ENCODE measurements at places on chromosomes 2 and 18. TPM values are rescaled to one million over a fixed set of nuclear protein-coding genes. Genes with fewer than 3 reads are reported as not detected.
A peak's percentile ranks its signal among the peaks of the same experiment; 100 is the strongest.

- no peak overlapping the region for H3K4me3 ChIP-seq
- H3K4me1 ChIP-seq: no peaks in the 10 kb centered on the region
These were observed 22.5 kb upstream of the NDUFV2 start for GRCh38 chr18:9079818-9080528.

GRCh38 chr2:101608408-101609310 lies 88.8 kb upstream of the MAP4K4 start:
- peaks cover 3% of the 10 kb centered on the region for H3K4me1 ChIP-seq
- no peaks in the 10 kb centered on the region for H3K27me3 ChIP-seq
- peak overlapping the region; percentile 56 for H3K27ac ChIP-seq
- H3K4me3 ChIP-seq: peak overlapping the region; percentile 19

DNA sequence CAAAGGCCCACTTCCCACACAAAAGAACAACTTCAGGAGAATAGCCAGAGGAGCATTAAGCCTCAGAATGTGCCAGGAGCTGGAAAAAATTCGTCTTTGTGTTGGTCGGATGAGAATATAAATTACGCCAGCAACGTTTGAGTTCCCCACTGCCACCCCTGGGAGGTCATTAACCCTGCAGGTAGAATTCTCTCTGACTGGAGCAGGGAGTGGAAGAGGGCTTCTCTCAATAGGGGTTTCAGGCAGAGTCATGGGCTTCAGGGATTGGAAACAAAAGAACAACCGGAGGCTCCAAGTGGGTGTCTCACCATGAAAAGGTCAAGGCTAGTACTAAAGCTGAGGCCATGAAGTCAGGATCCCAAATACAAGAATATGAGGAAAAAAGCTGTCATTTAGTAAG lies 69.0 kb upstream of the DDX18 start:
- no peak overlapping the region for H3K4me3 ChIP-seq
- DNase-seq: no peak
- H3K27ac ChIP-seq: no peak overlapping the region
- no peaks in the 10 kb centered on the region for H3K27me3 ChIP-seq
- H3K36me3 ChIP-seq: no peaks in the 10 kb centered on the region

DNA sequence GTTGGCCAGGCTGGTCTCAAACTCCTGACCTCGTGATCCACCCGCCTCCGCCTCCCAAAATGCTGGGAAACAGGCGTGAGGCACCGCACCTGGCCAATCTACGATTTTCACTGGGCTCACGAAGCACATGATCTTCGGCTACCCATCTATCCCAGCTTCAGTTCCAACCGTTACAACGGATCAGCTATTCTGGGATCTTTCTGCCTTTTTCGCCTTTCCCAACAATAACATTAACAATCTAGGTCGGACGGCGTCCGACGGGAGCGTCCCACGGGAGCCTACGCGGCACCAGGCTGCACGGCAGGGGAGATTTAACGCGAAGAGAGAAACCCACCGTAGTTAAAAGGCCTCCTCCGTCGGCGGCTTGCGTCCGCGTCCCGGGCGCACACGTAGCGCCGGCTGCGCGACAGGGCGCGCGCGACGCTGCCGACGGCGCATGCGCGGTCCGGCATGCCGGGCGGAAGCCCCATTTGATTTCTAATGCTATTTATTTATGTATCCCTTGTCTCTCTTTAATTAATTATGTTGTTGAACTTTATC lies at the start of gene MSL3B:
Gene MSL3B, minus strand, starts transcription at position 394 of the 540 bp plus-strand sequence.
- no peaks in the 10 kb centered on the region for H3K4me1 ChIP-seq
- peak within 1 kb of the TSS; percentile 80 for H3K4me3 ChIP-seq
- peak; percentile 61 for DNase-seq
- H3K36me3 ChIP-seq: peaks cover 25% of the 10 kb centered on the region
- H3K27me3 ChIP-seq: no peaks in the 10 kb centered on the region
- no peak within 1 kb of the TSS for H3K27ac ChIP-seq

DNA sequence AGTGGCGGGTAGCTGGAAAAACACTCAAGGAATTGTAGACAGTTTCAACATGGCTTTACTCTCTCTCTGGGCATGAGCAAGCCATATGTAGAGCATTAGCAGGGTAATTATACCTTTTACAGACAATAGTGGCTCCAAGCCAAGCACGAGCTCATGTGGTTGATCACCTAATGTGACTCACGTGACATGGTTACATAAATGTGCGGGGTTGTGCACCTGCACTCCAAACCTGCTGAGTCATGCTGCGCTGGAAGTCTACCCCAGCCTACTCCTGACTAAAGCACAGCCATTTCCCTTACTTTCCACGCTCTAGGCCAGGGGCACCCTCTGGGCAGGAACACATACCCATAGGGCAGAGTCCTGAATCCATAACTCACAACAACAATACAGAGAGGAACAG lies 232.8 kb downstream of the MBD5 start:
- no peak overlapping the region for H3K27ac ChIP-seq
- no peak for DNase-seq
- no peak overlapping the region for H3K4me3 ChIP-seq
- H3K4me1 ChIP-seq: no peaks in the 10 kb centered on the region
- H3K27me3 ChIP-seq: no peaks in the 10 kb centered on the region

- no peak overlapping the region for H3K27ac ChIP-seq
- no peaks in the 10 kb centered on the region for H3K36me3 ChIP-seq
- no peak for DNase-seq
- H3K4me3 ChIP-seq: no peak overlapping the region
- peaks cover 9% of the 10 kb centered on the region for H3K4me1 ChIP-seq
These were observed 748.2 kb upstream of the ACVR2A start for GRCh38 chr2:147096671-147097070.

DNA sequence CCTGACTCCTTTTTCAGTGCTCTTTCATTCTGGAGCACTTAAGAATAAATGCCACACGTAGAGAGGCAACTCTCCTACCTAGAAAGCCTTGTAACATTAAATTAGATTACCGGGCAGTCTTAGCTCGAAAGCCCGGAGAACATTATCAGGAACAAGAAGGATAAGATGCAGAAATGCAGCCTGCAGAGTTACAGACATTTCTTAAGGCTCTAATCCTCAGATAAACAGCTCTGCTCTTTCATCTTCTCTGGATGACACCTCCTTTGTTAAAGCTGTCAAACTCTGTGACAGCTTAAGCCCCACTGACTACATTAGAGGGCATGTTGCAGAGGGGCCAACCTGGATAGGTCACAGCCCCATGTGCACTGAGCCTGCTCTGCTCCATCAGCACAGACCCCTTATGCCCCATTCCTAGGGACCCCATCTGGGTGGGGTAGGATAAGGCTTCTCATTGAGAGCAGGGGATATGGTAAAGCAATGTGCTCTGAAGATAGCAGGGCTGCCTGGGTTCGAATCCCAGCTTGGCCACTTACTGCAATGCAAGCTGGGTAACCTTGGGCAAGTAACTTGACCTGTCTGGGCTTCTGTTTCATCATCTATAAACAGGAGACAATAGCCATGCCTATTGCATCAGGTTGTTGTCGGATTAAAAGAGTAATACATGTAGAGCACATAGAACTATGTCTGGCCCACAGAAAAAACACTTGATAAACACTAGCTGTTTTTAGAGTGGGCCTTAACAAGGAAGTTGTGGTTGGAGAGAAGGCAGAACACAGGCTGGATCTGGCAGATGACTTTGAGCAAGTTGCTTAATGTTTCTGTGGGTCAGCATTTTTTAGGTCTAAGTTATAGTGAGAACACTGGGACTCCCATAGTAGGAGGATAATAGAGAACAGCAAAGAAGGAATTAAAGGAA lies 111.4 kb downstream of the THNSL2 start:
- H3K27me3 ChIP-seq: no peaks in the 10 kb centered on the region
- H3K36me3 ChIP-seq: no peaks in the 10 kb centered on the region
- H3K4me1 ChIP-seq: no peaks in the 10 kb centered on the region
- no peak overlapping the region for H3K27ac ChIP-seq
- no peak for DNase-seq

GRCh38 chr18:72171596-72171995 lies 372.5 kb downstream of the CBLN2 start:
- DNase-seq: no peak
- H3K4me1 ChIP-seq: no peaks in the 10 kb centered on the region
- no peaks in the 10 kb centered on the region for H3K27me3 ChIP-seq
- H3K36me3 ChIP-seq: peaks cover 2% of the 10 kb centered on the region
- H3K27ac ChIP-seq: no peak overlapping the region
- H3K4me3 ChIP-seq: no peak overlapping the region

DNA sequence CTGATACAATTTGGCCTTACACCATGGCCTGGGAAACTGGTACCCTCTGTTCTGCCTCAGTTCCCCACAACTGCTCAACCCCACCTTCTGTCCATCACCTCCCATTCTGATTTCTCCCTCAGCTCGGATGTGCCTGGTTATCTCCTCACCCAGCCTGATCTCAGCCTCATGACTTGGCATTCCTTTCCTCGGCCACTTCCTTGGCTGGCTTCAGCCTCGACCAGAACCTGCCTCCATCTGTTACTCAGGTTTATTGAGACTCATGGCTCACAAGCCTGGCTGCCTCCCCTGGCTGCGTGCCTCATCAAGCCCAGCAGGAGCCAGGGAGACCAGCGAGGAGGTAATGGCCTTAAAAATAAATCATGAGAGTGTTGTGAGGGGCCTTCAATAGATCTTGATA lies 356.2 kb upstream of the SPRED2 start:
- H3K27me3 ChIP-seq: no peaks in the 10 kb centered on the region
- H3K36me3 ChIP-seq: no peaks in the 10 kb centered on the region
- no peaks in the 10 kb centered on the region for H3K4me1 ChIP-seq
- no peak for DNase-seq

- no peak overlapping the region for H3K27ac ChIP-seq
- no peak overlapping the region for H3K4me3 ChIP-seq
- DNase-seq: no peak
- H3K36me3 ChIP-seq: no peaks in the 10 kb centered on the region
These were observed 20.1 kb downstream of the CTLA4 start for GRCh38 chr2:203887677-203888076.

DNA sequence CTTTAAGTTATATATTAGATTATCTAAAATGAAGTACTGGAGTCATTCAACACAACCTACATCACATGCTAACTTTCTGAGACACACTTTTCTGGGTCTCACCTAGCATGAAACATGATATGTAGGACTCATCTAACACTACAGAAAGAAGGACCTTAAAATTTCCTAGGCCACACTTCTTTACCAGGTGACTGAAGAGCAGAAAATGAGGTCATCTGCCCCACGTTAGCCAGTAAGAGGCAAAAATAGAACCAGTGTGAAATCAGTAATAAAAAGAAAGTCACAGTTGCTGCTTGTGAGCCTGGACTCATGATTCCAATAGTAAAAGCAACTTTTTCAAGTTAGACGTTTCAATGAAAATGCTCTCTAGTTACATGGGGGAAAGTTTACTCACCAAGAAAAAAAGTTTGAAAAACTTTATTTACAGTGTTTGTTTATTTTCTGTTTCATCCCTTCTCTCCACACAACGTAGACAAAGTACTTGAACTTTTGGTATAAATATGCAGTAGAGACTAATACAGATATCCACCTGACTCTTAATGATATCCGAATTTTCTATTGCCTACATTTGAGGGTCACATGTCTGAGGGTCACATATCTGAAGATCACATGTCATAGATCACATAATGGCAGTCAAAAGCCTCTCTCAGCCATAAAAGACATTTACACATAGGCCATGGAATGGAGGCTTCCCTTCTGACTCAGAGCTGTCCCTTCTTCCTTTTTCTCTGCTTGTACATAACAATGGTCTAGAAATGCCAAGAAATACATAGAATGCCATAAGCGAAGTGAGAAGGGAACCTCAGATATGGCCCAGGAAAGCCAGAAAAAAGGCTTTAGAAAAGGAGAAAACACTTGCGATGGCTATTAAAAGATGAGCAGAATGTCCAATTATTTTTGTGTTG lies 362.9 kb downstream of the ZEB2 start:
- no peaks in the 10 kb centered on the region for H3K27me3 ChIP-seq
- H3K4me3 ChIP-seq: no peak overlapping the region
- peaks cover 3% of the 10 kb centered on the region for H3K4me1 ChIP-seq
- H3K27ac ChIP-seq: no peak overlapping the region
- DNase-seq: no peak

GRCh38 chr2:152386266-152386665 lies 51.3 kb downstream of the FMNL2 start:
- peaks cover 13% of the 10 kb centered on the region for H3K36me3 ChIP-seq
- H3K27ac ChIP-seq: no peak overlapping the region
- H3K4me3 ChIP-seq: no peak overlapping the region
- no peaks in the 10 kb centered on the region for H3K4me1 ChIP-seq

GRCh38 chr2:136764452-136765255 lies 691 bp upstream of the THSD7B start:
- peaks cover 3% of the 10 kb centered on the region for H3K4me1 ChIP-seq
- peaks cover 25% of the 10 kb centered on the region for H3K27me3 ChIP-seq
- DNase-seq: peak; percentile 79
- no peaks in the 10 kb centered on the region for H3K36me3 ChIP-seq
- peak overlapping the region; percentile 95 for H3K4me3 ChIP-seq

DNA sequence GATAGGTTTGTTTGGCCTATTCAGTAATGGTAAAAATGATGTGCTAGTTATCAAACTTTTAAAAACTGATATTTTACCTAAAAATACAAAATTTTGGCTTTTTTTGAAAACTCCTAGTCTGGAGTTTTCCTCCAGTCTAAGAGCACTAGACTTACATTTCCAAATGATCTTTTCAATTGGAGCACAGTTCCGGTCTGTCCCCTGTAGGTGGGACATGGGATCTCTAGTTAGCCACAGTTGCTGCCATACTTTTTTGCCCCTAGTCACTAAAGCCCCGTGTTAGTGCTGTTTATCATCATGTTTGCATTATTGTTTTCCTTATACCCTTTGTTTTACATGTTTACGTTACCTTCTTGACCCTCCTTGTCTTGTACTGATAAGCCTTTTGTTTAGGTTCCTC lies 52.4 kb downstream of the RELCH start:
- H3K27me3 ChIP-seq: no peaks in the 10 kb centered on the region
- H3K4me1 ChIP-seq: no peaks in the 10 kb centered on the region
- H3K27ac ChIP-seq: no peak overlapping the region
- peaks cover 20% of the 10 kb centered on the region for H3K36me3 ChIP-seq
- DNase-seq: no peak

DNA sequence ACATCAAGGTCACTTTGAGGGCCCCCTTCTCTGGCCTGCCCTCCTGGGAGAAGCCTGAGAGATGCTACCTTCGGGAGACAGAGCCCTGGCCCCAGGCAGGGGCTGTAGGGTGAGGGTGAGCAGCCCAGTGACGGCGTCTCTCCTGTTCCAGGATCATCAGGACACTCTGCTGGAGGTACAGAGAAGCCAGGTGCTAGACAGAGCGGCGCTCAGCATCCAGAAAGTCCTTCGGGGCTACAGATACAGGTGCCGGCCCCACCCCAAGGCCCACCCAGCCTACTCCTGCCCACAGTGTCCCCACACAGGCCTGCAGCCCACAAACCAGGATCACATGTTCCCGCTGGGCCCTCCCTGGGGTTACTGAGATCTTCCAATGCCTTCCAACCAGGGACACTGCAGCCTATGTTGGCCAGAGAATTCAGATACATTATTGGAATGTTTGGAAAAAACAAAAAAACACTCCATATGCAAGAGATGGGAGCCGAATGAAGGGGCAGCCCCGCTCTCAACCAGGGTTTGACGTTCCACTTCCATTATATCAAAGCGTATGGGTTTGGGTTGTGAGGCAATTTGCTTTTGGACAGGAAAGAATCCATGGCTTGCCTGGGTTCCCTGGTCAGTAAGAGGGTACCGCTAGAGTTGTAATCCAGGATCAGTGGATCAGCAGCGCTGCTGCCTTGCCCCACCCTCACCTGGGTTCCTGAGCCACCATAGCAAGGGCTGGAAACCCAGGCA lies 49.5 kb upstream of the GPR17 start:
- no peak for DNase-seq
- no peaks in the 10 kb centered on the region for H3K4me1 ChIP-seq
- H3K27ac ChIP-seq: no peak overlapping the region
- no peaks in the 10 kb centered on the region for H3K36me3 ChIP-seq
- H3K4me3 ChIP-seq: no peak overlapping the region

MBP gene
- 8.6 TPM for total RNA-seq

EGR4 gene
- total RNA-seq: 1.2 TPM

LRRC30 gene
- not detected for total RNA-seq

TTLL4 gene
- total RNA-seq: 91.4 TPM

C2orf92 gene
- 5.4 TPM for total RNA-seq

MTERF4 gene
- 36.6 TPM for total RNA-seq

All from H9 (cell line).